ENCODE measurements at places on chromosomes 11 and 22.

GRCh38 chr11:119623682-119624081, 105.3 kb downstream of the NECTIN1 start:
- no peak for DNase-seq

DNA sequence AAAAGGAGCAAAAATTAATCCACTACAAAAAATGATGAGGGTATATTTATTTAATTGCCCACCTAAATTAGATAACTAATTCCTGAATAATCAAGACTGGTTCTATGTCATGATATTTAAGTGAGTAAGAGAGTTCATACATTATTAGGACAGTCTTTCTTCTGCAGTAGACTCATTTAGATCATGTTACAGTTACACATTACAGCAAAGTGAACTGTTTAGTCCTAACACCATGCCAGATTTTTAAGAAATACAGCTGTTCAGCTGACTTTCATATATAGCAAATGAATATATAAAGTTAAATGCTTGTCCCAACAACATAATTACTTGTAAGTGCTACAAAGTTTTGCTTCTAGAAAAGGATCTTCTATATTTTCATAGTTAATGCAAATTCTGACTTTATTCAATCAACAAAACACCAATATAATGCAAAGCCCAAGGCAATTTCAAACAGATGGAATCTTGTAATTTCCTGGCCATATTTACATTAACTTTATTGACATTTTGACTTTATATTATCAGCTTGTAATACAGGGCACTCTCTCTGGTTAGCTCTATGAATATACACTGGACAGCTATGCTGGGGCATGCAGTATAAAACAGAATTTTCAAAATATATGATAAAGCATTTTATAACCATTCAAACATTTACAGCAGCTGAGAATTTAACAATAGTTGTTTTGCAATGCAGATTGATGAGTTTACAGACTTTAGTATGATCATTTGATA, 45.7 kb upstream of the TP53AIP1 start:
- DNase-seq = no peak

DNA sequence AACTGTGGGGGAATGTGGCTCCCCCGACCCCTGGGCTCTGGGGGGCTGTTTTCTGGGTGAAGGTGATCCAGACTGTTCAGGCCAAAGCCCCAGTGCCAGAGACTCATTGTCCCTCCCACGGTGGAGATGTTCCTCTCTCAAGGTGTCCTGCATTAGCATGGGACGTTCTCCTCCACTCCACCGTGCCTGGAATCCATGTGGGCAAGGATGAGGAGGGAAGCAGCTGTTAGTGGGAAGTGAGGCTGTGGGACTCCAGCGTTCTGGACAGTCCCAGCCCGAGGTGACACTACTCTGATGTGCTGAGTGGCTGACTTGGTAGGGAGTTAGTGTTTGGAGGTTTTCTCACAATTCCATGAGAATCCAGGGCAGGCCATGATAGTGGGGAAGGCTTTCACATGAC, 31.4 kb upstream of the CLDN5 start:
- no peak for DNase-seq

DNA sequence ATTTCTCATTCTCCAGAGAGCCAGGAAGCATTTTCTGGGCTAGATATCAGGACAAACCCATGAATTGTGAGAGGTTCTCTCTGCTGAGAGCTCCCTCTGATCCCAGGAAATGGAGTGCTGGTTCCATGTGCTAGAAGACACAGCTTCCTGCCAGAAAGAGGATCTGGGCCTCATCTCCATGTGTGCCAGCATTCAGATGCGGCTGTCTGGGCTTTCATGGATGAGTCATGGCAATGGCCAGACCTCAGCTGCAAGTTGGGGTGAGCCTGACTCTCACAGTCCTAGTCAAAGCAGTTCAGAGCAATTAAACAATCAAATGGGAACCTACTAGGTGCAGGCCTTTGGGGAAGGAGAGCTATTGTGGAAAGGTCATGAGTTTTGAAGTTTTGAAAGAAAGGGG, 82.3 kb upstream of the EED start:
- no peak for DNase-seq

GRCh38 chr11:6474806-6475500, 1.2 kb upstream of the TRIM3 start:
- DNase-seq = no peak

DNA sequence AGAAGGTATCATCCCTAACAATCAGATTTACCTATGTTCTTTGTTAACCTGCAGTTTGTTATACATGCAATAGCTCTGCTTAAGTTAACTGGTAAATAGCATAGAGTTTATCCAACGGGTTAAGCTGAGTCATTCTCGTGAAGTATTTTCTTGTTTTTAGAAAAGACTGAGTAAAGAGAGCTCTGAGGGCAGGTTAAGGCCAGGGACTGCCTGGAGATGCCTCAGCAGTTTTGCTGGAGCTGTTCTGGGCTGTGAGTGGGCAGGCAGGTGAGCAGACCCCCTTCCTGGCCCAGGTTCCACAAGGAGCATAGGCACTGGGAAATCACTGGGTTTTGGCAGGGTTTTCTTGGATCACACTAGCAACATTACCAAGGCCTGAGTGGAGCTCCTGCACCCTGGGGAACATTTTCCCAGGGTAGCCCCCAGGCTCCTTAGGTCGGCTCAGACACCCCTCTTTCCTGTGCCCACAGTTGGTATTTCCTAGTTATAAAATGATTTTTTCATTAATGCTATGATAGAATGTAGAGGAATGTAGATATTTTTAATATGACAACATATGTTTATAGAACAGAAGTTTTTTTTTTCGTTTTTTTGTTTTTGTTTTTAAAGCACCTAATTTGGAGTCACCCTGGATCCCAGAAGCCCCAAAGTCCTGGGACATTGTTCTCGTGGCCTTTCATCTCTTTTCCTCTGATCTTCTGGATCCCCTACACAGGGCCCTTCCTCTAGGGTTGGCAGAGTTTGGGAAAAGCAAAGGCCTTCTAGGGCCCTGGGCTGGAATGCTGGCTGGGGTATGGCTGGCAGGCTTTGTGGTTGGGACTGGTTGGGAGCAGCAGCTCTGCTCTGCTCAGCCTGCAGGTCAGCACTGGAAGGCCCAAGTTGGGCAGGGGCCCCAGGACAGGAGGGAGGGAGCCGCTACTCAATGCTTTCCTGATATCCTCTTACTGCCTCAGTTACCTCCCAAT, 26.7 kb downstream of the IRAG1 start:
- no peak for DNase-seq

DNA sequence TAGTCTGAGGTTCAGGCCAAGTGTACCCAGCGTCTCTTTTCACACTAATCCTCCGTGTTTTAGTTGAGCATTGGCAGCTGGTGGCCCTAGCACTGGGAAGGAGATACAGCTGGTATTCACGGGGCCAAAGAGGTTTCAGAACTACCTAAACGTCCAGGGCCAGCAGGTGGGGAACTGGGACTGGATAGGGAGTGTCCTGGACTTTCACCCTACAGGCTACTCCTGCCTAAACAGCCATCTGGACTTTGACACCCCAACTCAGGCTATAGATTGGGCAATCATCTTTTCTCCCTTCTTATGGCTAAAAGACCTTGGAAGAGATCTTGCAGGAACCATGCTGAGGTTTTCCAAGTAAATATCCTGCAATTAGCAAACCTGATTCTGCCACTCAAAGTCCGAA, 2.8 kb downstream of the SPON1 start:
- DNase-seq = no peak

DNA sequence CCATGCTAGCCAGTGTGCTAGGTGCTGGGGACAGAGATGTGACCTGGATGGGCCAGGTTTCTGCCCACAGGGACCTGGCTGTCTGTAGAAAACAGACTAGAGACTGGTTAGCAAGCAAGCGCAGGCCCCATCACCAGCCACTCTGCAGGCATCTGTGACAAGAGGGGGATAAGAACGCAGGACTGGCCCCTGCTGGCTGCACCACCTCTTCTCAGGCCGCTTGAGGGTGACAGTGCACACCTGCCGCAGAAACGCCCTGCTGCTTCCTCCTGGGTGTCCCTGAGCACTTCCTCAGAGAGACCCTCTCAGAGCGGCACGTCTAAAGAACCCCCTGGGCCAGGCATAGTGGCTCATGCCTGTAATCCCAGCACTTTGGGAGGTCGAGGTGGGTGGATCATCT, 5.9 kb upstream of the PICK1 start:
- DNase-seq = no peak

GRCh38 chr22:19641254-19641982, 72.9 kb upstream of the SEPTIN5 start:
- no peak for DNase-seq

DNA sequence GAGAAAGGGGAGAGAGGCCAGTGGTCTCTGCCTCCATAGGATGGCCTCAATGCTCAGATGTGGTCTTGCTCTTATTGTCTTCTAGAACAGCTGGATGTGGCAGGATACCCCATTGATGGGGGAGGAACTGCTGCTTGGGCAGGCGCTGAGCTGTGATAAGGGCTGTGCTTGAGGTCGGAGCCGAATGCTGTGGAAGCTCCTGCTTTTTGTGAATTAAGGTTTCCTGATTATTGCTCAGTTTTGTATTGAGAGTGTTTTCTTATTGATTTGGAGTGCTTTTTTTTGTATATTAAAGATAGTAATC, 57.2 kb downstream of the CABIN1 start:
- no peak for DNase-seq

DNA sequence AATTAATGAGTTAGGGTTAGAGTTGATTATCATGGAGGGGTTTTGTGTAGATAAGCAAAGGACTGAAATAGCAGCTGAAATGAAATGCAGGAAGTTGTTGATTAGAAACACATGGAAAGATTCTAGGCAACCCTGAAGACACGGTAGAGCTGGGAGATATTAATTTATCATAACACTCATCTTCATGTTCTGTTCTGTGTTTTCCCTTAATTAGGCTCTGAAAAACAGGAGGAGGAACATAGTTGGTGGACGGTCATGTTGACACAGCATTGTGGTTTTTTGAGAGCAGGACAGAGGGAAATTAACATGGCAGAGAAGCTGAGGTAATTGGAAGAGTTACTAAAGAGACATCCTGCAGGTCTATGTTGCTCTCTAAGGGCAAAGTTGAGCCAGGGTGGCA, 138.8 kb upstream of the UBASH3B start:
- no peak for DNase-seq

DNA sequence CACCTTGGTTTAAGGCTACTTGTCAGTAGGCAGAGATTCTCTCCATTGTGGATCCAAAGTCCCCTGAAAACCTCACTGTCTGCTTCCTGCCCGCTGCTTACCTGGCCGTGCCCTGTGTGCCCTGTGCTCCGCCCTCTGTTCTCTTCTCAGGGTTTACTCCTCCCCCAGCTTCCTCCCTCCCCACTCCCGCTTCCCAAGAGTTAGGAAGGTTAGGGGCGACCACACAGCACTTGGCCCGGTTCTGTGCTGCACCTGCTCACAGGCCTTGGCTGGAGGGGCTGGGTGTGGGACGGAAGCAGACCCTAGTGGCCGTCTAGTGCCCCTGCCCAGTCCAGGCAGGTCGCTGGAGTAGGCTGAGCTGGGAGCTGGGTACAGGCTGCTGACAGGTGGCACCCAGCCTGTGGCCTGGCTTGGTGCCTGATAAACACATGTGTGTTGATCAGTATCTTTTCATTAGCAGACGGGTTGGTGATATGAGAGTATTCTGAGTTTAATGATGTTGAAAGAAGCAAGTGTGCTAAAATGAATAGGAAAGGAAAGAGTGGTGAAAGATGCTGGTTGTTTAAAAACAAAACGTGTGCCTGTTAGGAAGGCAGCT, 40.5 kb downstream of the GRAMD4 start:
- no peak for DNase-seq

GRCh38 chr11:91796999-91797398, 427.6 kb upstream of the FAT3 start:
- no peak for DNase-seq

DNA sequence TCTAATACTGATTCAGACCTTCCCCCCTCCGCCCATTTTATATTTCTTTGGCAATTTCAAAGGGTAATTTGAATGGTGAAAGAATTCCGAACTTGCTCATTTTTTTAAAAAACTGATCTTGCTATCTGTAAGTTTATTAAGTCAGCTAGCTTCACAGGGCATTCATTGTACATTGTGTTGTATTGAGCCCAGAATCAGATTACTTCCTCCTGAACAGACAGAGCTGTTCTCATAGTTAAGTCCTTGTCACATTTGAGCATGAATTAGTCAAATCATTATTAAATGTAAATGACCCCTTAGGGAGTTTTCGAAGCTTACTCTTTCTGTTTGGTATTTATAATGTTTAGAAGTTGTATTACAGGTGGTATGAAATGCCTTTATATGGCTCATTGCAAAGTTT, 34.4 kb downstream of the CYP2R1 start:
- no peak for DNase-seq

DNA sequence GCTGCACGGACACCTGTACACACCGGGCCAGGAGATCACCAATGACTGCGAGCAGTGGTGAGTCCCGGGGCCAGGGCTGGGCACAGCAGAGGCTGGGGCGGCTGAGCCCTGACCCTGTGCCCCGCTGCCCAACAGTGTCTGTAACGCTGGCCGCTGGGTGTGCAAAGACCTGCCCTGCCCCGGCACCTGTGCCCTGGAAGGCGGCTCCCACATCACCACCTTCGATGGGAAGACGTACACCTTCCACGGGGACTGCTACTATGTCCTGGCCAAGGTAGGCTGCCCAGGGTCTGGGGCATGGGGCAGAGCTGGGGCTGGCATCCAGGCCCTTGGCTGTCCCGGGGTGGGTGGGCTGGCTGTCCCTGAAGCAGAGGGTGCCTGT, 7.7 kb downstream of the MUC2 start:
- DNase-seq = no peak

DNA sequence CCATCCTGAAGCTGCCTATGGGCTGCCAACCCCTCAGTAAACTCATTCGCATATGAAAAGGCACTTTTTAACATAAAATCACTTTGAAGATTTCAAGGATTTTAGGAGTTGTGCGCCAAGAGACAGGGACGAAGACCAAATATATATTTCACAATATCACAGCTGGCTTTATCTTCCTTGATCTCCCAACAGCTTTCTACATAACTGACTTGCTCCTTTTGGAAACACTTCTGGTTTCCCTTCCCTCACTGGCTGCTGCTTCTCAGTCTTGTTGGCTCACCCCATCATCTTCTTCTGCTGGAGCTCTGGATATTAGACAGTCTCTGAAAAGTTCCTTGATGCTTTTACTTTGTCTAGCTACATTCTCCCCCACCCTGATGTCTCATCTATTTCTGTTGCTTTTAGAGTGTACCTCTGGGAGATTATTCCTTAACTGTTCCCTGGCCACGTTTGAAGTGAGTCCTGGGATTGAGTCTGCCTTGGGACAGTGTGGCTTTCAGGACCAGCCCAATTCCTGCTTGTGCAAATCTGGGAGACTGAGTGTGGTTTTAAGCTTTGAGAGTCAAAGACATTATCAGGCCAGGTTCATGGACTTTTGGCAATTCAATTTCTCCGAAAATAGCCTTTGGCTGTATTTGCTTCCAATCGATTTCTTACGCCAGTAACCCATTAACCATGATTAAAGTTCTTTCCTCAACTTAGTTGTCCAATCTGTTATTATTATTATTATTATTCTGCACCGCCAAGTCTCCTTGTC, 30.9 kb upstream of the NNMT start:
- DNase-seq = no peak

GRCh38 chr11:120599816-120600420, 88.4 kb downstream of the GRIK4 start:
- no peak for DNase-seq
